ENCODE measurements at places on chromosomes 3 and 15.

DNA sequence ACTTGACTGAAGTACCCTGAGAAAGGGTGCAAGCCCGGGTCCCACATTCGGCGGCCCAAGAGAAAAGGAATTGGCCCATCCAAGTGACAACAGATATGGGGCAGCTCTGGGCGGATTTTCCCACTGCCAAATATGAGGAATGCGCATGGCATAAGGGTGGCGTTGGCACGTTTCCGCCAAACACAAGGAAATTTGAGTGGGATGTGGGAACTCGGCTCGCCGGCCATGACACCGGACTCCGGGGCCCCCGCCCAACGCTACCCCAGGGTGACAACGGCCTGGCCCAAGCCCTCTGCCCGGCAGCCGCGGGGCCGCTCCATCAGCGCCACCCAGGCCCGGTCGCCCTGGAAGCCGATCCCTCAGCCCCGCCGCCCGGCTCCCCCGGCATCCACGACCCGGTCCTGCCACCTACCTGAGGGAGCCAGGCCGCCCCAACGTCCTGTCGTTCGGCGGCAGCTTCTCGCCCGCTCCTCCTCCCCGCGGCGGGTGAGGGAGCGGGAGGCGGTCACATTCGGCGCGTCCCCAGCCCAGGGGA lies 449 bp downstream of the RAF1 start:
- DNase-seq = no peak

GRCh38 chr15:38810686-38811085 lies 246.1 kb upstream of the RASGRP1 start:
- no peak for DNase-seq

- no peak for DNase-seq
Observed at GRCh38 chr3:146218880-146219866, 31.7 kb downstream of the PLSCR4 start.

DNA sequence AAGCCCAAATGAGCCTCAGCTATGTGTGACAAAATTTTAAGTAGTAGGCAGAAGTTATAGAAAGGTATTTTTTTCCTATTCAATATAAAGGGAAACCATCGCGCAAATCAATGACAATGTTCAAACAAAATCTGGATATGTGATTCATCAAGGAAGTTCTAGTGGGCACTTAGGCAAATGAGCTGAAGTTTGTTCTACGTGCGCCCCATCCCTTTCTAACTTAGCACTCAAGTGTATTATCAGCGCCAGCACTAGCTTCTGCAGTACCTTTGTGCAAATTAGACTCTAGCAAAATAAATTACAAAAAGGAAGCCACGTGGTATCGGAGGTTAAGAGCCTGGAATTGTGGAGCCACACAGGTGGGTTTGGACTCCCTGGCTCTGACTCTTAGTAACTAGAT lies 91.1 kb downstream of the TBL1XR1 start:
- DNase-seq = no peak

GRCh38 chr3:133855772-133856171 lies 39.9 kb downstream of the RAB6B start:
- DNase-seq = no peak

DNA sequence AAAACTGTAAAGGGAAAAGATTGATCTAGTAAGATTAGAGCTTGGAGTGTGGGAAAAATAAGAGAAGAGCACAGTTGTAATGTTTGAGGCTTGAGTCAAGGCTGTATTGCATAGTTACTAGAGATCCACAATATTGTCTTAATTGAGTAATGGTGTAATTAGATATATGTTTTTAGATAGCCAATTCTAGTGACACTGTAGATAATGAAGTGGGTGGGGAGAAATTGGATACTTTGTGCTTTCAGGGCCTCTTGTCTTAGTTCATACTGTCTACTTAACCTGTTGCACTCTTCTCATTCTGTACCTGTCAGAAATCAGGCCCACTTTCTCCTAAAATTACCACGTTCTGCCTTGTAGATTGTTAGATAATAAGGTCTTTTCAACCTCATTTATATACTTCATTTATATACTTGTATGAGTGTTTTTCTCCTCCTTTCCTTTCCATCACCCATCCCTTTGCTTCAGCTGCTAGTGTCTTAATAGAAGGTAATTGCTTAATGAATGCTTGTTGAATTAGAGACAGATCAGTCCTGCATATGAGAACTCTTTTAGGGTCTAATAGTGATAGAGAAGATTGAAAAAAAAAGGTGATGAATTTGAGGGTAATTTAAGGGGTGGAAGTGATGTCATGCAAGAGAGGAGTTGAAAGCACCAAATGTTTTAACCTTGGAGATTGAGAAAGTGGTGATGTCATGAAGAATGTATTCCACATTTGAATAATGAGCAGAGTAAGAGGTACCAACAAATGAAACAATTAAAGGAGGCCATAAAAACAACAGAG lies 32.0 kb downstream of the PIK3CA start:
- DNase-seq = no peak
